ENCODE measurements at places on chromosomes 5 and 9.
A peak's percentile ranks its signal among the peaks of the same experiment; 100 is the strongest.

DNA sequence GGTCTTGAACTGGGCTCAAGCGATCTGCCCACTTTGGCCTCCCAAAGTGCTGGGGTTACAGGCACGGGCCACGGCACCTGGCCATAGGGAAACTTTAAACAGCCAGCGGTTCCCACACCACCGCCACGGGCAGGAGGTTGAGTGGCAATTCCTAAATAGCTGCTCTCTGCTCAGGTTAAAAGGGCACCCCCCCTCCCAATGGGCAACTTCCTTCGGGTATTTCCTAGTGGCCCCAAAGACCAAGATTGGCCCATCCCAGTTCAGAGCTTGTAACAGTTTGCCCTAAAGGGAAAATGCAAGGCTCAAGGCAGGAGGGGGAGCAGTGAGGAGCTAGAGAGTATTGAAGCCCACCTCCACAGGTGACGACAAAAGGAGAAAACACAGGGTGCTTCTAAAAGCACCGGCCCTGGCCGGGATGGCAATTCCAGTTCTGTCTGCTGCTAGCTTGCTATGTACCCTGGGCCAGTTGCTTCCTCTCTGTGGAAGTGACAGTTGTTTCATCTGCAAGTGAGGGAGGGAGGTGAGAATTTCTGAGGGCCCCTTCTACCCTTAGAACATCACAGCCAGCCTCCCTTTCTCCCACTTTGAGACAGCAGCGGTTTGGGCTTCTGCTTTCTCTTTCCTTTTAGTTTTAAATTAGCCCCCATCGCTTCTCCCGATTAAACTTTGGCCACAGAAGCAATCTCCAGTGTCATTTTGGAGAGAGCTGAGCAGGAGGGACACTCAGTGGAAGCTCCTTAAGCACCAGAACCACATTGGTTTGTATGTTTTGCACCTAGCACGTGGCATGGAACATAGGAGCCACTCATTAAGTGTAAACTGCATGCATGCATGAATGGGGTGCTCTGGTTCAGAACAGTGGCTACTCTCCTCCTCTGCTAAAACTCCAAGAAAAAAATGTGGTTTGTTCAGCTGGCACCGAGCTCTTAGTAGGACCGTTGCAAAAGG lies 17.3 kb upstream of the TNIP1 start:
- DNase-seq = no peak

GRCh38 chr5:98840946-98841345 lies 67.5 kb downstream of the RGMB start:
- no peak for DNase-seq

DNA sequence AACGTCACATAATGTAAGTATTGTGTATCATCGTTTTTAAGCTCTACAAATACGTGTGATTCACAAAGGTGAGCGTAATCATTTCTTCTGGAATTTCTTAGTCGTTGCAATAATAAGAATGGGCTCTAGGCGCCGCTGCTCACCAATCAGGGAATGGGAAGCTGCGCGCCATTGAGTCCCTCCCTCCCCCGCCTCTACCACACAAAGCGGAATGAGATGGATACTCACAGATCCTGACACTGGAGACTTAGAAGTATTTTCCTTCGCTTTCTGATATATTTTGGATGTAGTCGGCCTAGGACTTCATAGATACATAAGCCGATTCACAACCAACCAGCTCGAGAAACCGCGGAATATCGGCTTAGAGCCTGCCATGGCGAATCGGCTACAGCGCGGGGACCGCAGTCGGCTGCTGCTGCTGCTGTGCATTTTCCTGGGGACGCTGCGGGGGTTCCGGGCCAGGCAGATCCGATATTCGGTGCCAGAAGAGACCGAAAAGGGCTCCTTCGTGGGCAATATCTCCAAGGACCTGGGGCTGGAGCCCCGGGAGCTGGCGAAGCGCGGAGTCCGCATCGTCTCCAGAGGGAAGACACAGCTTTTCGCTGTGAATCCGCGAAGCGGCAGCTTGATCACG lies at the start of gene PCDHGA11:
PCDHGA11 (plus strand) TSS at position 197 of the 634 bp plus-strand sequence; CDS start at position 374, 177 bp downstream.
- DNase-seq = peak; percentile 84

DNA sequence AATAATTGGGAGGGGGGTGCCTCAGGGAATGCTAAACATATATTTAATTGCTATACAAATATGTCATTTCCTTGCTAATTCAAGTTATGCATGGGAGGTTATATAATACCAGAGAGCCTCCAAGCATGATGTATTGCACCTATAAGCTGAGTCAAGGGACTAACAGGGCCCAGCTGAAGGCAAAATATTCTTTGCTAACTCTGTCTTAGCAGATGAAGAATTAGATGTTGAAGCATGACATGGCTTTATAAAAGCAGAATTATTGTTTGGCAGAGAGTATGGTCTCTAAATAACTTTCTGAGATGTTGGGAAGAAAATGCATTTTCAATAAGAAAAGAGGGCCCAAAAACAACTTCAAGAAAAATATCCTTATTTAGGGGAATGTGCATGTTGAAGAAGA lies 60.4 kb downstream of the SGCD start:
- DNase-seq = no peak

- no peak for DNase-seq
Observed at GRCh38 chr5:40240671-40241070, 439.0 kb upstream of the PTGER4 start.
